ENCODE measurements at places on chromosomes 4 and X.

DNA sequence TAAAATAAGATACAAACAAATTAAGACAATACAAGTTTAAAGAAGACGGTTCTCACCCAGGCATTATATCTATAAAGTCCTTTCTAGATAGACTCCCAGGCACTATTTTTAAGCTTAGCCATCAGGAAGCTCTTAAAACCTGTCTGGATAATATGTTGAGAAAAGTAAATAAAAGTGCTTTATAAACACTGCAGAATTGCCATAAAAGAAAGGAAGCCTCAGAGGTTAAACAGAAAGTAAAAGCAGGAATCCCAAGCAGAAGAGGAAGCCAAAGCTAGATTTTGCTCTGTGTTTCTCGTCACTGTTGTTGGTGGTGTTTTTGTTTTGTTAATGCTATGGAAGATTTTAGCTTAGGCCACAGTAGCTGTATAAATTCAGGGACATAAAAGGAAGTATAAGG, 1267.3 kb downstream of the PCDH19 start:
- H3K27ac ChIP-seq: no peak overlapping the region
- no peak overlapping the region for H3K4me3 ChIP-seq
- H3K36me3 ChIP-seq: no peaks in the 10 kb centered on the region
- H3K27me3 ChIP-seq: no peaks in the 10 kb centered on the region

GRCh38 chrX:24175276-24175675, 25.7 kb downstream of the ZFX start:
- no peaks in the 10 kb centered on the region for H3K4me1 ChIP-seq
- H3K4me3 ChIP-seq: no peak overlapping the region
- H3K27me3 ChIP-seq: no peaks in the 10 kb centered on the region
- H3K36me3 ChIP-seq: peaks cover 35% of the 10 kb centered on the region

DNA sequence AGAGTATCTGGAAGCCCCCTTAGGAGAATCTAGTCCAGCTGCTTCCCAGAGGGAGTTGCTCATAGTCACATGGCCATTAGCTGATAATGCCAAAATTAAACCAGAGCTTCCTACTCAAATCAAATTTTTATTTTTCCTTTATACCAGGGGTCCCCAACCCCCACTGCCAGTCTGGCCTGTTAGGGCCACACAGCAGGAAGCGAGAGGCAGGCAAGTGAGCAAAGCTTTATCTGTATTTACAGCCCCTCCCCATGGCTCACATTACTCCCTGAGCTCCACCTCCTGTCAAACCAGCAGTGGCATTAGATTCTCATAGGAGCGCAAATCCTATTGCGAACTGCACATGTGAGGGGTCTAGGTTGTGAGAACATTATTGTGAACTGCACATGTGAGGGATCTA, 19.2 kb upstream of the TNIP3 start:
- no peak for DNase-seq
- H3K4me1 ChIP-seq: peaks cover 22% of the 10 kb centered on the region
- no peak overlapping the region for H3K4me3 ChIP-seq
- H3K36me3 ChIP-seq: no peaks in the 10 kb centered on the region
- H3K27me3 ChIP-seq: no peaks in the 10 kb centered on the region

GRCh38 chrX:50962156-50962555, 51.6 kb downstream of the BMP15 start:
- no peaks in the 10 kb centered on the region for H3K4me1 ChIP-seq
- no peaks in the 10 kb centered on the region for H3K36me3 ChIP-seq
- DNase-seq: no peak
- H3K27ac ChIP-seq: no peak overlapping the region

DNA sequence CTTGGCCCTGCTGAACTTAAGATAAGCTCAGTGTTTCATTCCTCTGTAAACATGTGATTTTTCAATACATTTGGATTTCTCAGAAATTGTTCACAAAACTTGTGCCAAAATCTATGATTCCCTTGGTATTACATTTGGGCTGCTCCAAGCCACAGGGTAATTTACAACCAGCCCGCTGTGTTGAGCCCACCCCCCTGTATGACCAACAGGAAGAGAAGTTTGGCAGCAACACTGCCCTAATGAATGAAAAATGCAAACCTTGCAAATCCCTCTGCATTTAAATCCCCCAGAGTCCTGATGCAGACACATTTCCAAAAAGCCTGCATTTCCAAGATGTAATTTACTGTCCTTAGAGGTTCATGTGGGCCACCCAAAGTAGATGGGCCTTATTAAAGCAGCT, 34.1 kb upstream of the GAB1 start:
- no peaks in the 10 kb centered on the region for H3K27me3 ChIP-seq
- H3K27ac ChIP-seq: no peak overlapping the region
- no peaks in the 10 kb centered on the region for H3K4me1 ChIP-seq

DNA sequence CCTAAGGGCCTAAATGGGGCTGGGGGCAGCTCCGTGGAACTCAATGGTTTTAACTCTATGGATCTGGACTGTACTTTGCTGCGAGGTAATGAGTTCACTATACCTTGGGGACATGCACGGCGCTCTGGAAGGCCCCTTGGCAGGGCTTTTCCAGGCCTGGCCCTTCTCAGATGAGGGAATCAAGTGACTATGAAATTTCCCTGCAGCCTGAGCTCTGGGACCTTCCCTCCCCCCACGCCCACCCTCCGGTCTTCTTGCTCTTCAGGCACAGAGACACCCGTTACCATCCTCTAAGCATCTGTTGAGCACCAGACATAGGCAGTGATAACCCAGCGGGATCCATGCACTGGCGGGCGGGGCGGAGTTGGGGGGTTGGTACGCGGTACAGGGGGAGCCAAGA, 109.2 kb downstream of the PSAPL1 start:
- no peak for DNase-seq
- H3K36me3 ChIP-seq: no peaks in the 10 kb centered on the region
- no peak overlapping the region for H3K4me3 ChIP-seq
- H3K27ac ChIP-seq: no peak overlapping the region
- no peaks in the 10 kb centered on the region for H3K4me1 ChIP-seq

DNA sequence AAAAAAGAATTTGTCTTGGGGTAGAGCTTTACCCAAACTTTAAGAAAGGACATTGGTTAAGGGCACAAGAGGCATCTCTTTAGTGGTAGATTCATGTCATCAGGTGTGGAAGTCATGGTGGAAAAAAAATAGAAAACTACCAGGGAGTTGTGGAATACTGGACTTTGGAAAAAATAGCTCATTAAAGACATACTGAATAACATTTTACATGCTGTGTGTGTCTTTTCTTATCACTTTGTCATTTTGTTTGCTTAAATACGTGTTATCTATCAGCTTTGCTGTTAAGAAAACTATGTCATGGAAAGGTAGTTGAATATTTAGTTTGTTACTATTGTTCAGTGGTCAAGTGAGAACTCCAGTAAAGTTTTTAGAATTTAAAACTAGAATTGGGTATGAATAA, 147.0 kb downstream of the CCSER1 start:
- no peaks in the 10 kb centered on the region for H3K4me1 ChIP-seq
- H3K27me3 ChIP-seq: no peaks in the 10 kb centered on the region
- DNase-seq: no peak
- no peak overlapping the region for H3K27ac ChIP-seq
- H3K36me3 ChIP-seq: no peaks in the 10 kb centered on the region

DNA sequence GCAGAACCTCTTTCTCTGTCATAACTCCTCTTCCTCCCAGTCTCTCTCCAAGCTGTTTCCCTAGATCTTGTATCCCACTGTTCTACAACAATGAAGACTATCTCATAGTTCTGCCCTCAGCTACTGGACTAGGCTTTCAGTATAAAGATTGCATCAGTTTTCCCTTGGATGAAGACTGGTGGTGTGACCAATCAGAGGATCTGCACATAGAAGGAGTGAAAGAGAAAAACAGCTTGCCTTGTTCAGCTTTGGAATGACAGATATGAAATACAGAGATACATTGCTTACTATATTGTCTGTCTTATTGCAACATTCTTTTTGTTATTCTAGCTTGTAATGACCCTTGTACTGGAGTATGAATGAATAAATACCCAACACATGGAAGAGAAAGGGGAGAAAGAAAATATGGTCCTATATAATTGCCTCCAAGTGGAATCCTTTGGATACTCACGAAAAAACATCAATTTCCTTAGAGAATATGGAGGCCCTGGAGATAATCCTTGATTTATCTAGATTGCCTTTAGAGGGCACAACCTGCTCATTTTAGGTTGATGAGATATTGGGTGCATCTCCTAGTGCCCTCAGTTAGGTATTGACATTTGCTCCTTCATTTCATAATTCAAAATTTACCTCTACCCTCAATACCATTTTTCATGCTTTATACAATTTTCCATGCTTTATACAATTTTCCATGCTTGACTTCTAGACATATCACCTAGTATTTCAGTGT, 395.8 kb downstream of the NAF1 start:
- no peak for DNase-seq
- H3K27ac ChIP-seq: no peak overlapping the region
- no peaks in the 10 kb centered on the region for H3K4me1 ChIP-seq
- no peaks in the 10 kb centered on the region for H3K36me3 ChIP-seq
- no peak overlapping the region for H3K4me3 ChIP-seq

GRCh38 chrX:79081895-79082512, 62.5 kb upstream of the GPR174 start:
- peaks cover 5% of the 10 kb centered on the region for H3K4me1 ChIP-seq
- H3K36me3 ChIP-seq: no peaks in the 10 kb centered on the region
- no peak overlapping the region for H3K4me3 ChIP-seq
- peak overlapping the region; percentile 42 for H3K27ac ChIP-seq
- no peaks in the 10 kb centered on the region for H3K27me3 ChIP-seq

DNA sequence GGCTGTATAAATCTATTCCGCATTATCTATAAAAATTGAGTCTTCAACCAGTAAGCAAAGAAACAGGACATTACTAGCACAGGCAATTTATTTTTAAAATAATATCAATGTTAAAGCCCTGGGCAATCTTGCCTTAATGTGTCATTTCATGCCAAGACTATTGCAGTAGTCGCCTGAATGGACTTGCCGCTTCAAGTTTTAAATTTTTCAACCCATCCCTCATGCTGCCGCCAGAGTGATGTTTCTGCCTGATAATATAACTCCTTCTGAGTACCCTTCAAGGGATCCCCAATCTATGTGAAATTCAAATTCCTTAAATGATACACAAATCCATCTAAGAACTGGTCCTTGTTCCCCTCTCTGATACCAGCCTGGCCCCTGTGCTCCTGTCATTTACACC, 66.9 kb downstream of the PRSS12 start:
- no peak for DNase-seq
- no peaks in the 10 kb centered on the region for H3K27me3 ChIP-seq
- H3K4me3 ChIP-seq: no peak overlapping the region

GRCh38 chrX:117510453-117510852, 606.2 kb downstream of the KLHL13 start:
- H3K36me3 ChIP-seq: no peaks in the 10 kb centered on the region
- no peaks in the 10 kb centered on the region for H3K4me1 ChIP-seq

DNA sequence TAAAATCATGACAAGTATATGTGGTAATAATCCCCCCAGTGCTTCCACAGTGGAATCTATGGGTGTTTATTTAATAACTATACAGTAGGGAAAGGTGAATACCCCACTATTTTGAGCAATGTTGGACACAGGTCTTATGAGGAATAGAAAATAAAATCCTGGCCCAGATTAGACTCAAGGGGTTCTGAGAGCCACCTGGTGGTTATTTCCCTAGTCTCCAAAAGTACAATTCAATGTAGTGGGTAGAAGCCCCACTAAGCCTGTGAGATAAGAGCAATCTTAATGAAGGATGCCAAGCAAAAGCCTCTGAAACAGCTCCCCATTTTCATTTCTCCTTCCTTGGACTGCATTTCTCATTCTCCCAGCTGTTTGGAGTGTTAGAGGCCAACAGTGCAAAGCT, 328.2 kb upstream of the NR3C2 start:
- no peak for DNase-seq
- H3K4me3 ChIP-seq: no peak overlapping the region
- no peak overlapping the region for H3K27ac ChIP-seq

- peaks cover 15% of the 10 kb centered on the region for H3K4me1 ChIP-seq
- no peaks in the 10 kb centered on the region for H3K27me3 ChIP-seq
- DNase-seq: no peak
- H3K27ac ChIP-seq: no peak overlapping the region
- H3K4me3 ChIP-seq: no peak overlapping the region
- no peaks in the 10 kb centered on the region for H3K36me3 ChIP-seq
These were observed 115.7 kb upstream of the MAP3K15 start for GRCh38 chrX:19630776-19631707.

DNA sequence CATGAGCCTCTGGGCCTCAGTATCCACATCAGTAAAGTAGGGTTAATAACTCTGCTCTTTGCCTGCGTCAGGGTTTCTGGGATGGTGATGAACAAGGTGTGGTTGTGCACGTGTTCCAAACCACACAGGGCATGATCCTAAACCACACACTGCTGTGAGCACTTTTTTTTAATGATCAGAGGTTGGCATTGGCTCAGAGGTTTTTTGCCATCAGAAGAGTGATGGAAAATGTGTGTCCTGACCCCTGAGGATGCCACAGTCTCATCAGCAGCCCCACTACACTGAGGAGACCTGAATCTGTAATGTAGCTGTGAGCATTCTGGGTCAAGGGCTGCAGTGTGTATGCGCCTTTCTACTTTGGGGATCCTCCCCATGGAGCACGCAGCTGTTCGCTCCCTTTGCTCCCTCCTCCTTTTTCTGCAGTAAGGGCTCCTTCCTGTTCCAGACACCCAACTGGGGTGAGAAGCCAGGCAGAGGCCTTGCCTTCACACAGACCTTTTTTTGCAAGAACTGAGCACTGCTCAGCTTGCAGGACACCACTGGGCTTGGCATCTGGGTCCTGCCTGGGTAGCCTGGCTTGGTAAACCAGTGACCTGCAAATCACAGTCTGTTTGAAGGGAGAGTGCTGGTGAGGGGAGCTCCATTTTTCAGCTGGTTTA, 87.5 kb downstream of the MAMLD1 start:
- H3K27me3 ChIP-seq: no peaks in the 10 kb centered on the region
- H3K27ac ChIP-seq: no peak overlapping the region
- no peak overlapping the region for H3K4me3 ChIP-seq
- DNase-seq: no peak
- H3K36me3 ChIP-seq: no peaks in the 10 kb centered on the region

GRCh38 chr4:122334828-122335227, 44.0 kb upstream of the ADAD1 start:
- H3K4me1 ChIP-seq: no peaks in the 10 kb centered on the region
- no peak overlapping the region for H3K4me3 ChIP-seq
- no peak overlapping the region for H3K27ac ChIP-seq
- no peak for DNase-seq

DNA sequence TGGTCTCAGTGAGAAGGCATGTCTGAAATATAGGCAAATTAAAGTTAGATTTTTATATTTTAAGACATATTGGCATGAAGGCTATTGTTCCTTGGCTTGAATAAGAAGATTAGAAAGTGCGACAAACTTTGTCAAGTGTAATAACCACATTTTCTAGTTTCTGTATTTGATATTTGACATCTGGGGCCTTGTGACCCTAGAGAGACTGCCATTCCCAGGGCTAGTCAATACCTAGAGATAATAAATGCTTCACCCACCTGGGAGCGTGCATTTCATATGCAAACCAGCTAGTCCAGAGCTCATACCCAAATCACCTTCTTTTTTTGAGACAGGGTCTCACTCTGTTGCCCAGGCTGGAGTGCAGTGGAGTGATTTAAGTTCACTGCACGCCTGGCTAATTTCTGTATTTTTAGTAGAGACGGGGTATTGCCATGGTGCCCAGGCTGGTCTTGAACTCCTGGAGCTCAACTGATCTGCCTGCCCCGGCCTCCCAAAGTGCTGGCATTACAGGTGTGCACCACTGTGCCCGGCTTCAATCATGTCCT, 62.6 kb downstream of the COQ2 start:
- H3K27me3 ChIP-seq: no peaks in the 10 kb centered on the region
- no peaks in the 10 kb centered on the region for H3K36me3 ChIP-seq
- no peak for DNase-seq
- no peak overlapping the region for H3K27ac ChIP-seq

GRCh38 chr4:47933840-47934239, 19.5 kb upstream of the NFXL1 start:
- H3K27me3 ChIP-seq: no peaks in the 10 kb centered on the region
- H3K4me3 ChIP-seq: no peak overlapping the region
- H3K36me3 ChIP-seq: no peaks in the 10 kb centered on the region
- no peak overlapping the region for H3K27ac ChIP-seq
- DNase-seq: no peak

Measured in effector memory CD4-positive, alpha-beta T cell (primary cell).